ENCODE measurements at places on chromosomes 13 and 19.

GRCh38 chr13:51826606-51827005 lies 18.4 kb downstream of the TMEM272 start:
- DNase-seq = no peak

GRCh38 chr13:73547239-73547638 lies 488.4 kb downstream of the KLF5 start:
- DNase-seq = no peak

- DNase-seq = no peak
These were observed 1.9 kb downstream of the CDK8 start for GRCh38 chr13:26255691-26256277.

- no peak for DNase-seq
These were observed 59.5 kb upstream of the SLC7A1 start for GRCh38 chr13:29654843-29655547.
